ENCODE measurements at places on chromosomes 3 and 15. TPM values are rescaled to one million over a fixed set of nuclear protein-coding genes. Genes with fewer than 3 reads are reported as not detected.

Gene BCL2A1
- total RNA-seq: not detected

DNA sequence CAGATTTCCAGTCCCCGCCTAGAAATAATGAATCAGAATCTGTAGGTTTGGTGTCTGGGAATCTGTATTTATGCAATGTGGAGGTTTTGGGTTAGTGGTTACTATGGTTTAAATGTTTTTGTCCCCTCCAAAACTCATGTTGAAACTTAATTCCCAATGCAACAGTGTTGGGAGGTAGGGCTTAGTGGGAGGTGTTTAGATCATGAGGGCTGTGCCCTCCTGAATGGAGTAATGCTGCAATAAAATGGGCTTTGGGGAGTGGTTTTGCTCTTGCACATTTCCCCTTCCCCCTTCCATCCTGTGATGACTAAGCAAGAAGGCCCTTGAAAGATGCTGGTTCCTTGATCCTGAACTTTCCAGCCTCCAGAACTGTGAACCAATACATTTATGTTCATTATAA, 9.2 kb upstream of the RFC4 start:
- no peak for DNase-seq

GRCh38 chr3:43075904-43076661, 29.8 kb downstream of the POMGNT2 start:
- no peak for DNase-seq

DNA sequence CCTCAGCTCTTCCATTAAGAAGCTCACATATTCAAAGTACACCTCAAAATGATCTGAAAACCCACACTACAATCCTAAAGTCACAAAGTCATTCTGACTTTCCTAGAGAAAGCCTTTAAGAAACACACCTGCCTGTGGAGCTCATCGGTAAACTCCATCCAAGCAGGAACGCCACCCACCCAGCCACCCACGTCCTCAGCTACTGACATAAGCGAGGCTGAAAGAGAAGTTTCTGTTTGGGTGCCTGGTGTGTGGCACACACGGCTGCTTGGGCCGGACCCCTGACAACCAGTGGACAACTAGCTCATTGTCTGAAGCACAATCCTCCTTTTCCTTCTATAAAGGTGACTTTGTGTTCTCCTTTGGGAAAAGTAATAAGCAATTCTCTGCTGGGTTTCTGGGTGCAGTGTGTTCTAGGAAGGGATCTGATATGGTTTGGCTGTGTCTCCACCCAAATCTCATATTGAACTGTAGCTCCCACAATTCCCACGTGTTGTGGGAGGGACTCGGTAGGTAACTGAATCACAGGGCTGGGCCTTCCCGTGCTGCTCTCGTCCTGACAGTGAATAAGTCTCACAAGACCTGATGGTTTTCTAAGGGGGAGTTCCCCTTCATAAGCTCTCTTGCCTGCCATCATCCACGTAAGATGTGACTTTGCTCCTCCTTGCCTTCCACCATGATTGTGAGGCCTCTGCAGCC, 26.1 kb downstream of the FAM174B start:
- no peak for DNase-seq

Measured in cardiac muscle cell (in vitro differentiated cells and primary cell).